CD4-positive, alpha-beta T cell treated with Interleukin-4 for 4 hours (primary cell): ENCODE measurements at places on chromosomes 11 and 22.

DNA sequence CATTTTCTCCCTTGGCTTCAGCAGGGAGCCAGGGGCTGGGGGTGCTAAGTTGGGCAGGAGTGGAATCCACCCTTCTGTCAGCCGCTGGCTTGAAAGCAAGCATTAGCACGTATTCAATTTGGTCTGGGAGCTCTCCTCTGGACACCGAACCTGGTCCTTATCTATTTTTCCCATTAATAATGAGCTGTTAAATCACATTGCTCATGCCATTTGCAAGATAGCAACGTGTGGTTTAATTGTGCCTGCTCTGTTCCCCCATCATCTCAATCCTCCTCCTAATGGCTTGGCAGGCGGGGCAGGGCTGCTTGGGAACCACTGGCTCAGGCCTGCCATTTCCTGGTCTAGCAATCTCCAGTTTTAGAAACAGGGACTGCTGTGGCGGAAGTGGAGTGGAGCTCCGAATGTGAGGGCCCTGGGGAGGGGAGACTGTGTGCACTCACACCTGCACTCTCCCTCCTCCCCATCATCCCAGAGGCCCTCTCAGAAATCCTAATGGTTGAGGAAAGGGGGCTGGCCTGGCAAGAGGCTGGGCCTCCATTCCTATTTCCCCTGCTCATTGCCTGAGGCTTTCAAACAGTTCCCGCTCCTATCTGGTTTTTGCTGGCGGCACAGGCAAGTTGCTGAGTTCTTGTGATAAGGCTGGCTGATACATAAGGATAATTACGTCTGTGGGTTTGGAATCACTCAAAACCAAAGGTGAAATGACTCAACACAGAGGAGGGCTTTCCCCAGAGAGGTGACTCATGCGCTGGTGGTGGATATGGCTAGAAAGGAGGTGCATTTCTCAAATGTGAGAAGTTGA is 201.2 kb upstream of the E2F8 start:
- no peak for DNase-seq

DNA sequence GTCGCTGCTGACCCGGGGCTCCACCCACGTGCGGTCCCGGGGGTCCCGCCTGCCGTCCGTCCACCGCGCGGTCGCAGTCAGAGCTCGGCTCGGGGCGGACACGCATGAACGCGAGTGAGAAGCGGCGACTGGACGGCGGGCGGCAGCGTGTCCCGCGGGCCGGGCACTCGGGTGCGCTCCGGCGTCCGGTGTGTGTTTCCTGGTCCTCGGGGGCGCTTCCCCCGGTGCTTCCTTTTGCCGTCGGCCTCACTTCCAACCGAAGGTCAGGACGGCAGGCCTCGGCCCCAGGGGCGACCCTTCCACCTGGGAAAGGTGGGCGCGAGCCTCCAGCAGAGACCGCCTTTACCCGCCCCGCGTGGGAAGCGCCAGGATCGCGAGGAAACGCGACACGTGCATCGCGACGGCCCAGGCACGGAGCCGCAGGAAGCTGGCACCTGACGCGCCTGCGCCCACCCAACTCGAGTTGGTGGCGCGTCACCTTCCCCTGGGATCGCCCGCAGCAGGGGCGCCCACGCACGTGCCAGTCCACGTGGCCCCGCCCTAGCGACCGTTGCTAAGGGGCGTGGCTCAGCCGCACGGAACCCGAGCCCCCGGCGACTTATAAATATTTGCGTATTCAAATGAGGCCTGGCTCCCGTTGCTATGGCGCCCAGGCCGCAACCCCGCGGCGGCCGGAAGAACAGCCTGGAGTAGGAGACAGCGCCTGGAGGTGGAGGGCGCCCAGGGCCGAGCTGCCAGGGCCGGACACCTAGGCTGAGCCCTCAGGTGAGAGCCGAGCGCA is at the start of gene LRRC56:
Gene LRRC56, plus strand, starts transcription at position 687 of the 781 bp plus-strand sequence. CDS start 3,158 bp downstream, outside the sequence.
- DNase-seq: peak; percentile 96

DNA sequence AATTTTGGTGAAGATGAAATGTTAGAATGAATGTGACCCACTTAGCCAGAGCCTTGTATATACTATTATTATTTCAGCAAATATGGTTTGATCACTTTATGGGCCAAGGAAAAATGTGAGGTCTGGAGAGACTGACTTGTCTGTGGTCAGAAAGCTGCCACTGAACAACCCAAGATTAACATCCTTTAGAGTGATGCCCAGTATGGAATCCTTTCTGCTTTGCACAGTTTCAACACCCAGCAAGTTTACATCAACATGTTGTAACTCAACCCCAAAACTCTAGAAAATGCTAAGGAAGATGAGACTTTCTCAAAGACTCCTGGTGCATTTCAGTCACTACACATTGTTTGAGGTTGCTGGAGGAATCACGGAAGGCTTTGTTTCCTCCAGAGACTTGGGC is 107.7 kb downstream of the SNX19 start:
- DNase-seq: no peak

- no peak for DNase-seq
Measured at GRCh38 chr11:111285189-111286091, 12.9 kb upstream of the POU2AF3 start.

GRCh38 chr11:129279326-129280026 is 87.4 kb upstream of the ARHGAP32 start:
- DNase-seq: peak; percentile 56

- no peak for DNase-seq
Measured at GRCh38 chr11:2289350-2289749, 12.4 kb downstream of the C11orf21 start.

DNA sequence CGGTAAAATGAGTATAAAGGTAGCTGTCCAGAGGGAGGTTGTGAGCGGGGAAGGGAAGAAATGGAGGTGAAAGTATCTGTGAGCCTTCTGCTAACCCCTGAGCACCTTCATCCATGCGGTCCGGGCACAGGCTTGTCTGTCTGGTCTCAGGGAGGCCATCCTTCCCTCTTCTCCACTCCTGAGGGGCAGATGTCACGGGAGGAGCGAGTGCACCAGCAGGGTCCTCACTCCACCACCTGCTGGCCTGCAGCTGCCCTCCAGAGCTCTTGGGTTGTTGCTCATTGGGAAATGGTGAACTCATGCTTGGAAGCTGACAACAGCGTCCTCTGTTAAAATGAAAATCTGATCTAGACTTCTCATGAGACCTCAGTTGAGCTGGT is 33.8 kb upstream of the WNT11 start:
- no peak for DNase-seq

DNA sequence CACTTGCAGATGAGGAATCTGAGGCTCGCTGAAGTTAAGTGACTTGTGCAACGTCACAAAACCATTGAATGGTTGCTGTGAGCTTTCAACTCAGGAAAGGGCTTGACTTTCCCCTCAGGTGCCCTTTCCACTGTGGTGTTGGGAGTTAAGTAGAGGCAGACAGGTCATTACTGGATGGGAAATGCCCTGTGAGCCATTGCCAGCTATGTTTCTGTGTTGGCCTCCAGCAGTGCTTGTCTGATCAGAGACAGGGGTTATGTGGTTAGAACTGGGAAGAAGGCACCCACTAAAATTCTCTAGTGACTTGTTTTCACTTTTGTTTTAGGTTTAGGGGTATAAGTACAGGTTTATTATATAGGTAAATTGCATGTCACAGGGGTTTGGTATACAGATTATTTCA is 96.6 kb downstream of the FDX1 start:
- DNase-seq: peak; percentile 14

DNA sequence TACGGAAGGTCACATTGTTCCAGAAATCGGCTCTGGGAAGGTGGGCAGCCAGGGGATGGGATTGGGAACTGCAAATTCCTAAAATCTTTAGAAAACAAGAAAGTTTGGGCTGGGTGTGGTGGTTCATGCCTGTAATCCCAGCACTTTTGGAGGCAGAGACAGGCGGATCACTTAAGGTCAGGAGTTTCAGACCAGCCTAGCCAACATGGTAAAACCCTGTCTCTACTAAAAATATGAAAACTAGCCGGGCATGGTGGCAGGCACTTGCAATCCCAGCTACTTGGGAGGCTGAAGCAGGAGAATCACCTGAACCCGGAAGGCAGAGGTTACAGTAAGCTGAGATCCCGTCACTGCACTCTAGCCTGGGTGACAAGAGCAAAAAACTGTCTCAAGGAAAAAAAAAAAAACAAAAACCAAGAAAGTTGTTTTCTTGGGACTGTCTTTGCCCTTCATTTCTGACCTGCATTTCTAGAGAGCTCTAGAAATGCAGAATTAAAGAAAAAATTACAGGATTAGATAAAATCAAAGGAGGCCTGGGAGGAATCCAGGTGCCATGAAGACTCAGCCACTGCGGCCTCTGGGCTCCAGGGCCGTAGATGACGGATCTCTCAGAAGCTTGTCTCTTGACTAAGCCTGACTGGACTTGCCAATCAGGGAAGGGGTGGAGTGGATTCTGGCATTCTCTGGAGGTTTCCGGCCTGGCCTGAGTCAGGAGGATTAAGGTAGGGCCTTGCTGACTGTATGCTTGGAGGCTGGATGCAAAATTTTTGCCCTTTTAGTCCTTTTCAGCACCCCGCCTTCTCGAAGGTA is 5.3 kb upstream of the MALAT1 start:
- no peak for DNase-seq

GRCh38 chr22:50074551-50075530 is 10.4 kb downstream of the MLC1 start:
- no peak for DNase-seq

DNA sequence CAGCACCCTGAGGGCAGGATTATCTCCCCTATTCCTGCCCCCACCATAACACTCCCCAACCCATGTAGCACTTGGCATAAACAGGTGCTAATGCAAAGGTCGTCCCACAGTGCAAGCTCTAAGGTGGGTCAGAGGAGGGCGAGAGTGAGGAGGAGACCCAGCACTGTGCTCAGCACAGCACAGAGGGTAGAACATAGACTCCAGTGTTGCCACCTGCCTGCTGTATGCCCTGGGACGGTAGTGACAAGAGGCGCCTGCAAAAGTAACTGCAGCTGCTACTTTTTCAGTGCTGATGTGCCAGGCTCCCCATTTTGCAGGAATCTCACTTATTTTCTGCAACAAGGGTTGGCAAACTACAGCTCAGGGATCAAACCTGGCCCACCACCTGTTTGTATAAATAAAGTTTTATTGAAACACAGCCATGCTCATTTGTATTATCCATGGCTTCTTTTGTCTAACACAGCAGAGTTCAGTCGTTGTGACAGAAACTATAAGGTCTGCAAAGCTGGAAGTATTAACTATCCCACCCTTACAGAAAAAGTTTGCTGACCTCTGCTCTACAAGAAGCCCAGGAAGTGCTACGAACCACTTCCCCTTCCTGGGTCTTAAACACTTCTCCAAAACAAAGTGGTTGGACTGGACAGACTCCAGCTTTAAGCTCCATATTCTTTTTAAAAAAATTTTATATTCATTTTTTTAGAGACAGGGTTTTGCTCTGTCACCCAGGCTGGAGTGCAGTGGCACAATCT is 16.9 kb upstream of the CDC42BPG start:
- no peak for DNase-seq

DNA sequence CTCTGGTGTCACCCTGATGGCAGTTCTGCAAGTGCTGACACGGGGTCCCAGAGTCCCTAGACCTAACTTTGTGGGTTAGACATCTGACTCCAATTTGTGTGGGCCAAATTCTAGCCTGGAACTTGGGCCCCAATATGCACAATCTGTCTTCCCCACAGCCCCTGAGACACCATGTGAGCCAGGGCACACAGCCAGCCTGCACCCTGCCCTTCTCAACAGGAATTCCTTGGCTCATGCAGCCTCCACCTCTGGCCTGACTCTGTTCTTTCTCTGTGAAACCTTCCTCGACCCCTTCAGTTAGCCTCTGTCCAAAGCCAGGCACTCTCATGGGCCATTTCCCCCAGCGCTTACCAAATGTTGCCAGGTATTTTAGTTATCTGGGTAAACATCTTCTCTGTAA is 59.1 kb upstream of the POU2AF1 start:
- no peak for DNase-seq

- DNase-seq: no peak
Measured at GRCh38 chr11:92636543-92637188, 332.8 kb upstream of the MTNR1B start.

DNA sequence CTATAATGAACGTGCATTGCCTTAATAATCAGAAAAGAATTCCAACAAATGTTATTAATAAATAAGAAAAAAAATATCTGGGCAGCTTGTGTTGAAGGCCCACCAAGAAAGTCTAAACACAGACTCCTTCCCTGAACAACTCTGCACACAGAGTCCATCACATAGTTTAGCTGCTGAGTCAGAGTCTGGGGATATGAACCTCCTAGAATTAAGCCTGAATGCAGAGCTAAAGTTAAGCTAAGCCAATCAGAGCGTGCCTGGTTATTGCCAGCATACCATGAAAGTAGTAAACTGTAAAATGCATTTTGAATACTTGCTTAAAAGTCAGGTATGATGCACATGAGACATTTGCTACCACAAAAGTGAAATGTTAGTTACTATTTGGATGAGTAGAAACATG is 25.6 kb upstream of the TENM4 start:
- no peak for DNase-seq

- no peak for DNase-seq
Measured at GRCh38 chr22:30892731-30893221, 75.8 kb downstream of the MORC2 start.

GRCh38 chr11:117143390-117143789 is 697 bp upstream of the PAFAH1B2 start:
- peak; percentile 5 for DNase-seq

DNA sequence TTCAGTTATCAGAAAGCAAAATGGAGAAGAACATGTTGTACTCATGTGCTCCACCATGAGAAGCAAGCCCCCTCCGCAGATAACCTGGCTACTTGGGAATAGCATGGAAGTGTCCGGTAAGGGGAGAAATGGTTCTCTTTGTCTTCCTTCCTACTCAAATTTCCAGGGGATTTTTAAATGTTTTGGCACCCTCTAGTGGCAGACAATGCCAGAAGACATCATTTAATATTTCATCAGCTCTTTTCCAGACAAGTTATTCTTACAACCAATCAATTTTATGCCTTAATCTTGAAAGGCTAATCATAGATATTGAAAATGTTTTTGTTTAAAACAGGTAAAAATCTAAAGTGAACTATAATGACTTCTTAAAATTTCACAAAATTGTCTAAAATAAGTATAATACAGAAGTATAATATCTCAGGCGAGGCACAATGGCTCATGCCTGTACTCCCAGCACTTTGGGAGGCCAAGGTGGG is 15.7 kb downstream of the CRTAM start:
- DNase-seq: peak; percentile 73

DNA sequence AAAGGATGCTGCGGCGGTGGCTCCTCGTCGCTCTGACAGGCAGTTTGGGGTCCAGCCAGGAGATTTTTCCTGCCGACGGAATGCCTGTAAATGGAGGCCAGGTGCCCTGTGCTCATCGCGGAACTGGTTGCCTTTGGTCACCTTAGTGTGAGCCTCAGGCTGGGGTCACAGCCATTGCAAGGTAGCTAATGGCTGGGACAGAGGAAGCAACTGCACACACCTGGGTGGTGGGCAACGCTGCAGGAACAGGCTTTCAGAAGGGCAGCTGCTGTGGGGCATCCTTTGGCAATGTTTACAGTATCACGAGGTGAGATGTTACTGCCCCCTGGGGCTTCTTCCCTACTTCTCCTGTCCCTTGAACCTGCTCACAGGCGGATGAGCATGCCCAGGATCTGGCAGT is 205.5 kb downstream of the GRIK4 start:
- DNase-seq: no peak
